ENCODE measurements at places on chromosomes 5 and 9.

DNA sequence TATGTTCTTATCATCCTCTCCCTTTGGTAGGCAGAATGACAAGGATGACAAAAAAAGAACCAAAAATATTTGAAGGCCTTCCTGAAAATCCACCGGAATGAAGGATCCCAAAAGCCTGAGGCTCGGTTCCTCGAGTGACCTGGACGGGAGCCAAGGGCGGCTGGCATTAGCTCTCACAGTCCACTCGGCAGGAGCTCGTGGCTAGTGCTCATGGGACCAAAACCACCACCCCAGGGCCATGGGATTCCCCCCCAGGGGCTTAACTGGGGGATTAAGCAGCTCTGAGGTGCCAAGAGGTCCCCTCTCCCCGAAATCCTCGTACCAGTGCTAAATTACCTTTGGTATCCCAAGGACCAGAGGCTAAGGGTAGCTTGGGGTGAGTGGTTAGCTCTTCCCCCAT is 586 bp upstream of the PDZD2 start:
- no peak for DNase-seq

GRCh38 chr5:54214722-54215121 is 95.7 kb downstream of the ARL15 start:
- DNase-seq: no peak

DNA sequence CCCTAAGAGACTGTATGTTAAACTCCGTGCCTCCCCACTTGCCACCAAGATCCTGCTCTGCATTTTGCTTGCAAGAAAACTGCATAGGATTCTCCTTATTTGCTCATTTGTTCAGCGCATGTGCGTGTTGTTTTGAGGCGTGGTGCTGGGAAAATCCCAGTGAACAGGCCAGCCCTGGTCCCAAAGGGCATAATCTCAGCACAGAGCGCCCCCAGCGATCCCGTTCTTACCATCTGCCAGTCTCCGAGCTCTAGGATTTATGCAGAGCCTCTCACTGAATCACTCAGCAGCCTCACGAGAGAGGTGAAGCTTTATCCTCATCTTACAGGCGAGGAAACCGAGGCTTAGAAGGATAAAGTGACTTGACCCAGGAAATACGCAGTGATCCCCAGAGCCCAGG is 11.5 kb downstream of the PRRX2 start:
- DNase-seq: no peak

DNA sequence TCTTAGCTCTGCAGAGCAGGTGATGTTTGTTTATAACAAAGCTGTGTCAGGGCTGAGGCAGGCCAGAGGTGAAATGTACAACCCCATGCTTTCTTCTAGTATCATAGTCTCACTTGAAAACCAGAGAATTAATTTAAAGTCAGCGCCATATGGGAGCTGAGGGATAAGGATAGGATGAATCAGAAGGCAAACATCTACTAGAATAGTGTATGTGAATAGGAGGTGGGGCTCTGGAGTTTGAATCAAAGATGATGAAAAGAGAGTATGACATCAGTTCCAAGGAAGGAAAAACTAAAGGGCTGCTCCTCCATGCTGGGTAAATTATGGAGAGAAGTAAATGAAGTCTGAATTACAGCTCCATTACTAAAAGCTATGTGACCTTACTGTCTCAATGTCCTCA is 441.5 kb downstream of the RASEF start:
- no peak for DNase-seq

- DNase-seq: peak; percentile 98
Observed at GRCh38 chr9:35923927-35924763, 14.9 kb downstream of the SPAAR start.

DNA sequence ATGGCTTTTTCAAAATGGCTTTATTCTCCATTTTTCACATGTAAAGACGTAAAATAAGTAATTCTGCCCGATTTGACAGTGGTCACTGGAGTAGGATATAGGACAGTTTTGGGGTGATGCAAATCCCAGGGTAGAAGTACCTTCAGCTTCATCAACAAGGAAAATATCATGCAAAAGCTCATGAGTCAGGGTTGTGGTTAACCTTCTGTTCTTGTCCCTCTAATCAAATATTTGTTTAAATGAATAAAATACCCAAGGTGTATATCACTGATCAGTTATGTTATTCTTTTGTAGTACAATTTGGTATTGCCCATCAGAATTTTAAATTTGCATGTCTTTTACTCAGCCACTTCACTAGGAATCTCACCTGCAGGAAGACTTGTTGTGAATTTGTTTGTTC is 40.0 kb downstream of the FBXL7 start:
- no peak for DNase-seq

- no peak for DNase-seq
Observed at GRCh38 chr5:20229303-20230005, 241.5 kb upstream of the CDH18 start.

DNA sequence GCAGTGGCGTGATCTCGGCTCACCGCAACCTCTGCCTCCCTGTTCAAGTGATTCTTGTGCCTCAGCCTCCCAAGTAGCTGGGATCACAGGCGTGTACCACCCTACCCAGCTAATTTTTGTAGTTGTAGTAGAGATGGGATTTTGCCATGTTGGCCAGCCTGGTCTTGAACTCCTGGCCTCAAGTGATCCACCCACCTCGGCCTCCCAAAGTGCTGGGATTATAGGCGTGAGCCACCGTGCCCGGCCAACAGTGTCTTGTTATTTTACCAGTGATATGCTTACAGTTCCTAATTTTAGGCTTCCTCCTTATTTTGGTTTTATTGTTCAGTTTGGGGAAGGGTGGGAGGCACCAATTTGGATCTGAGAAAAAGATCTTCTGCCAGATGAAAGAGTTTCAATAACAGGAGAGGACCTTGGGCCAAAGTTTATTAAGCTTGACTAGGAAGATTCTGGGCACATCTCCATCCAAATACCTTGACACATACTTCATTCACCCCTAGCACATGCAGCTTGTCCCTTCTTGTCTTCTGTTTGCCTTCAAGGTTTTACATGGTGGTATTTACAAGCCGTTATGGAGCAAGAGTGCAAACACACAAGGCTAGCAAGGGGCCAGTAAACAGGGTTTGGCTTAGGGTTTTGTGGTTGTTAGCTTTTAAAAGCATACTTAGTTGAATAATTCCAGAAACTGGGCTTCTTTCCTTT is 168.1 kb upstream of the DMRT1 start:
- DNase-seq: no peak

DNA sequence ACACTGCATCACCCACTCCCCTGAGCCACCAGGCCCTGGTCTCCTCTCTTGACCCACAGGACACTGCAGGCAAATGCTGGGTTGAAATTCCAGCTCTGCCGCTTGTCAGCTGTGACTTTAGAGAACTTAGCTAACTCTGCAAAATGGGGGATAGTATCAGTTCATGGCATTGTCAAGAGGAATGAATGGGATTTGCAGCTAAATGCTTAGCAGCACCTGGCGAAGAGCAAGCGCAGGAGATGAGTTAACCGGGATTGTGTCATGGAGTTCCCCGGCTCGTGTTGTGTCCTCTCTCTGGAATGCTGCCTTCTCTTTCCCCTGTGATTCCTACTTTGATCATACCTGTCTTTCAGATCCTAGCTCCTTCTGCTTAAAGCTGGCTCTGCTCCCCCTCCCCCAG is 67.1 kb downstream of the DAB2IP start:
- no peak for DNase-seq

- no peak for DNase-seq
Observed at GRCh38 chr5:65047948-65048690, 279.4 kb downstream of the CWC27 start.

DNA sequence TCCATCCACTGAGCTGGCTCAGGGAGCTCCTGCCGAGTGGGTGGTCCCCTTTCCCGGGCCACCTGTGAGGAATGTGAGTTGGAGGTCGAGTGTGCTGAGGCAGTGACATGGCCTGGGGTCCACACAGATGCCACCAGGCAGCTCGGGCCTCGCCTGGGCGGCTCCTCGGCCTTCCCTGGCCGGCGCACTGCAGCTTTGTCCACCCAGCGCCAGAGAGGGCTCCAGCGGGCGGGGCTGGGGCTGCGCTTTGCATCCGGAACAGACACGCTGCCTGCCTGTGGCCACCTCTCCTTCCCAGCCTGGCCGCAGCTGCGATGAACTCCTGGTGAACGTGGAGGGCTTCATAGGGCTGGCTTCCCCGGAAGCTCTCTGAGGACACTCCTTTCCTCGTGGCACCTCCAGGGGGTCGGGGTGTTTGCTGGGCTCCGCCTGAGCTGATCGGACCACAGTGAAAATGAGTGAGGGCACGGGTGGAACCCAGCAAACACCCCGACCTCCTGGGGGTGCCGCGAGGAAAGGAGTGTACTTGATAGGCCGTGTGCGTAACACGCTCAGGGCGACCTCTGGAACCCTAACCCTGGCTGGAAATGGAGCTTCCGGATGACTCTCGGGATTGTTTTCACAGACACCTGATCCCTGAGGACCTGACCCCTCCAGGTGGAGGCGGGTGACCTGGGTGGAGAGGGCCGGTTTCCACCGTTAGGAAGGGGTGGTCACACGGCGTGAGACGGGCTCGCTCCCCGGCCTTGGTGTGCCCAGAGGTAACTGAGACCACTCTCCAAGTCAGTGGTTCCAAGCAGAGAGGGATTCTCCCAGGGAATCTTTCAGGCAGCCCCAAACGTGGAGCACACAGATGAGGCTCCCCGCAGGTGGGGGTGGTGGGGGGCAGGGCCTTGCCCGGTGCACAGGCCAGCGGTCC is 31.8 kb upstream of the RXRA start:
- no peak for DNase-seq

DNA sequence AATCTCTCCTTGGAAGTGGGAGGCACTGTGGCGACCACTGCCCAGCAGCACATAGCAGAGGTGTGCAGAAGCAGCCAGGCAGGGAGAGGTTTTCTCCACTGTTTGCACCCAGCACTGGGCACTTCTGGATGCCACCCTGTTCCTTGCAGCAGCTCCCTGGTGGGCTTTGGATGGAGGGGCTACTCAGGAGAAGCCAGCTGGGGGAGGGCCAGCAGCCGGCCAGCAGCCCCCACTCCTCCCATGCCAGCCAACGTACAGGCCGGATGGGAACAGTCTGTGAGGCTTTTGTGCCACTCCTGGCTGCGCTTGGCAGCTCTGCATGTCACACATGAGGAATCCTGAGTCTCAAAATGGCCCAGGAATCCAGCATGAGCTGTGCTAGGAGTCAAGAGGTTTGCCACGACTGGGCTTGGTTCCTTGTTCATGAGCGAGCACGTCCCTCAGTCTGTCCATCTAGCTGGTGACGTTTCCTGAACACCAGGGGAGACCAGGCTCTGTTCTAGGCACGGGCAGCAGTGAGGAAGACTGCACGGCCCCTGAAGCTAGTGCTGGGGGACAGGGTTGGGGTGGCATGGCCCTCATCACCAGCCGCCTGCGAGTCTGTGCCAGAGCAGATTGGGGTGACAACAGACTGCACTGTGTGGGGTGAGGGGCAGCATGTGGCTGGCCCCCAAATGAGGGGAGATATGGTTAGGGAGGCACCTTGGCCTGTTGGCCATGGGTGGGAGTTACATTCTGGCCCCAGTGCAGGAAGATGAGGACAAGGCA is 10.1 kb downstream of the PHF2 start:
- DNase-seq: no peak

DNA sequence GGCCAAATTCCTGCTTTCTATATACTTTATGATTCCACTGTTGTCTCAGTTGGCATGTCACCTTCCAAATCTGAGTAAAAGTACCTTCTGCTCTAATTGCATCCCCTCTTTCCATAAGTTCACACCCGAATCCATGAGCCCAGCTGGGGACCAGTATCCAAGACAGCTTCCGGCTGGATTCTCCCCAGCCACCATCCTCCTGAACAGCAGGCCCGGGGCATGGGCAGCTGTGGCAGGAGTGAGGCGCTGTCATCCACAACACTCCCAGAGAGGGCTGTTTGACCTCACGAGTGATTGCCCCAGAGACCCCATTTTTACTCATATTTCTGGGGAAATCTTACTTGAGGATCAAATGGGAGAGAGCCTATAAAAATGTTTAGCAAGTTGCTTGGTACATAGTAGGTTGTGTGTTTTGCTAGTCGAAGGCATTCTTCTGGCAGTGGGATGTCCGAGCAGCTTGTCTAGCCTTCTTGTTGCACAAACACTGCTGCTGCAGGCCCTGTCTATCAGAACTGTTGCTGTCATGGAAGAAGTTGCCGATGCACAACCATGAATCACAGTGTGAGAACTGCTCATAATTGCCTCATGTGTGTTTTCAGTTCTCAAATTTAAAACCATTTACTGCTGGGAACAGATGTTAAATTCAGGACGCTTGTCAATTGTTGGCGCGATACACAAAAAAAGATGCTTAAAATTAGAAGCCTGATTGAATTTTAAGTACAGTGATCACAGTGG is 93.8 kb downstream of the HSPA4 start:
- no peak for DNase-seq

GRCh38 chr9:124256517-124257069 is 1.2 kb upstream of the NEK6 start:
- DNase-seq: peak; percentile 95

DNA sequence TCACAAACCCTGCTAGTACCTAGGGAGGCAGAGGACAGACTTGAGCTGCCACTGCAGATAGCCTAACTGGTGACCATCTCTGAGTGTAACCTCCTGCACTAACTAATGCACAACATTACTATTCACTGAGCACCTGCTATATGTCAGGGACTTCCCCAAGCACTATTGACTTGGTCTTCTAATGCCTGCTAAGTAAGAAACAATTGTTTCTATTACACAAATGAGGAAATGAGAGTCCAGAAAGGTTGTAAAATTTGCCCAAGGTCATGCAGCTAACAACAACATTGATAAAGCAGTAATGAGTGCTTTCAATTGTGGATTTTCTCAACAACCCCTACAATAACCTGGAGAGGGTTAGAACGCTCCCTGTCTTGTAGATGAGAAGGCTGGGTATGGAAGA is 183.7 kb downstream of the ZNF462 start:
- DNase-seq: no peak

- no peak for DNase-seq
Observed at GRCh38 chr5:175836737-175837136, 34.6 kb upstream of the CPLX2 start.

DNA sequence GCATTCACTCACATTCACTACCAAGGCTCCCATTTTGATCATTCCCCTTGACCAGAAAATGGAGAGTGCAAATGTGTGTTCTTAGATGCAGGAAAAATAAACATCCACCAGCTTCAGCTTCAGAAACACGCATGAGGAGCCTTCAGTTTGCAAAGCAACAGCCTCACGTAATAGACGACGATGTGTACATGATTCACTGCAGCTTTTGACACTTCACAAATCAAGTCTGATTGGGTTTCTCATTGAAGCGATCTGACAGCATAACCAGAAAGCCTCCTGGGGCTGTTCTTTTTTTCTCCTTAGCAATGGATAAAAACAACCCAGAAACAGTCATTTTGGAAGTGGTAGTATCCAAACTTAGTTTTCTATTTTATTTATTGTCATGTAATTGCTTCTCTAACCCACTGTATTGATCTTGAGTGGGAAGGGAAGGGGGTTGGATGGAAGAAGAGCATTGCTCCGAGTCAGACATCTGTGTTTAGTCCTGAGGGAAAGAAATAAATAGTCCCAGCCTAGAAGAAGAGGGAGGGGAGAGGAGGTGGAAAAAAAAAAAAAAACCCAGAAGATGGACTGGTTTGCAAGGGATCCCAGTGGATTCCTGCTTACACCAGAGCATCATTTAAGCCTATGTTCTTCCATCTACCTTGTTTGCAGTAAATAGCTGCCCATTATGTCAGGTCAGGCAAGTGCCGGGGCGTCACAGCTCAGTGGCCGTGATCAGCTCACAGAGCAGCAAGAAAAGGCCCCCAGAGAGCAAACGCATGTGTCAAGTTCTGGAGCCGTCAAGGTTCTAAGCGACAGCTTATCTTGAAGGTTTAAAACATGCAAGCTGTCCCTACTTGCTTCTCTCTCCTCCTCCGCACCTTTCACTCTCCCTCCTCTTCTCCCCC is 190.2 kb upstream of the SNX2 start:
- no peak for DNase-seq

- no peak for DNase-seq
Observed at GRCh38 chr5:93570294-93571113, 10.5 kb downstream of the NR2F1-AS1 start.
